ENCODE measurements at places on chromosomes 13 and 19.

DNA sequence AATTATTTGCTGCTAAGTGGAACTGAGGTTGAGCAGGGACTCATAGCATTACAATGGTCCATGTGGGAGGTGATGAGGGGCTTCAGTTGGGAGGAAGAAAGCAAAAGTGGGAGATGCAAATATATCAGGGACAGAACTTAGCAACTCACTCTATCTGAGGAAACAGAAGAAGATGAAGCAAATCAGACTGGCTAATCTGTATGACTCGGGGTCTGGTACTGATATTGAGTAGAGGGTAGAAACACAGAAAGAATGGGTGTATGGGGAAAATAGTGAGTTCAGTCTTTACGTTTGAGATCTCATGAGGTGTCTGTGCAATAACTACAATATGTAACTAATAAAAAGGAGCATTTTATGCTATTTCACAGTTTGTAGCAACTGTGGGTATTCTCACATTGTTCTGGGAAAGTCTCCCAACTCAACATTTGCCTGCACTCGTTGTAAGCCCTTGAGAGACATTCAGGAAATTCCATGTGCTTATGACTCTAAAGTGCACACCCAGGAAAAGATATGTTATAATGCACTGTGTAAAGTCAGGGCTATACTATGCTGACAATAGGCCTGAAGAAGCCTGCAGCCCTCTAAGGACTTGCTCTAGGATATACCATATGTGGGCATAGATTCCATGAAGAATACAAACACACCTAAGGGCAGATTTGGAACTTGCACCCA is 183.5 kb downstream of the SPRY2 start:
- no peak for DNase-seq

GRCh38 chr19:425056-425455 is 16.1 kb upstream of the C2CD4C start:
- DNase-seq: no peak

DNA sequence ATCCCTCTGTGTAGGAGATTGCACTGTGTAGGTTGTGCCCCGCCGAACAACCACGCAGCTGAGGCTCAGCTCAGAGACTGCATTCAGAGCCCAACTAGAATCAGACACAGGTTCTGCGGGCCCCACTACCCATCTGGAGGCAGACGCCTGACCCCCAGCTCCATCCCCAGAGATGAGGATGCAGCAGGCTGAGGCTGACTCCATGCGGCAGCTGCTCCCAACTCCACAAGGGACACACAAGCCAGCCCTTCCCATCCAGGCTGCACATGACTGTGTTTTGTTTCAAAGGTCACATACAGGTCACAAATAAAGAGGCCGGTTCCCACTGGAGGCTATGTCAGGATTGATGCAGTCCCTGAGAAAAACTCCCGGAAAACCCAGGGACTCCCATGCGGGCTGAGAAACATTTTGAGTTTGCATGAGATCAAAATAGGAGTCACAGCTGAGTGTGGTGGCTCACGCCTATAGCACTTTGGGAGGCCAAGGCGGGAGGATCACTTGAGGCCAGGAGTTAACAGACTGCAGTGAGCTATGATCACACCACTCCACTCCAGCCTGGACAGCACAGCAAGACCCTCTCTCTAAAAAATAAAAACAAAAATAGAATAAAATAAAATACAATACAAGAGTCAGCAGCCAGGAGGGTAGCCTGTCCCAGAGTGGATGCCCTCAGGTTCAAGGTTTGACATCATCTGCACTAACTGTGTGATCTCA is 14.0 kb downstream of the ELL start:
- DNase-seq: peak; percentile 67

- DNase-seq: no peak
These were observed 12.7 kb downstream of the DOT1L start for GRCh38 chr19:2176337-2176994.

- no peak for DNase-seq
These were observed 49.0 kb downstream of the DNAJC15 start for GRCh38 chr13:43072394-43072793.

GRCh38 chr13:40331802-40332201 is 334.6 kb downstream of the FOXO1 start:
- DNase-seq: no peak

GRCh38 chr13:51523082-51523518 is 61.2 kb upstream of the WDFY2 start:
- no peak for DNase-seq

DNA sequence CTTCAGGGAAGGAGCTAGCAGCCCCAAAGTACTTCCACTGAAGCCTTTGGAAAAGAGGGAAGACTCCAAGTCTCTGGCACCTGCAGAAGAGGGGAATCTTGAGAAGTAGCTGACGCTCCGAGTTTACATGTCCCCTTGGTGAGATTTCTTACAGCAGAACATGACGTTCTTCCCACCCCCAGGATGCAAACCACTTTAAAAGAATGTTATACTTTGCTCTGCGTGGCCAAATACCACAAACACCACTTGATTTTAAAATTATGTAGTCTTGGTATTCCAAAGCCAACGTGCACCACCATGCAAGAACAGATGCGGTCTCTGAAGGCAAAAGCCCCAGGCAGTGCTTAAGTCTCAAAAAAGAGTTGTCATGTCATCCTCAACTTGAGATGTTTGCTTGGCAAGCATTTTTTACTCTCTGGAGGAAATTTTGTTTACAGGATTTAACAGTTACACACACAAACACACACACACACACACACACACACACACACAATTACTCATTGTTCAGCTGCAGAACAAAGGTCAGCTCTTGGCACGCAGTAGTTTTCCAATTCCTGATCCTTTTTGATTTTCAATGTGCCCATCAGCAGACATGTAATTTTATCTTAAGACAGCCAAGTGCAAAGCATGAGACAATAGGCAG is 106.1 kb downstream of the RGCC start:
- no peak for DNase-seq

- DNase-seq: no peak
These were observed 81.2 kb downstream of the STARD13 start for GRCh38 chr13:33204130-33204927.
